HS-27A (cell line): ENCODE measurements at places on chromosomes 12 and 14.

DNA sequence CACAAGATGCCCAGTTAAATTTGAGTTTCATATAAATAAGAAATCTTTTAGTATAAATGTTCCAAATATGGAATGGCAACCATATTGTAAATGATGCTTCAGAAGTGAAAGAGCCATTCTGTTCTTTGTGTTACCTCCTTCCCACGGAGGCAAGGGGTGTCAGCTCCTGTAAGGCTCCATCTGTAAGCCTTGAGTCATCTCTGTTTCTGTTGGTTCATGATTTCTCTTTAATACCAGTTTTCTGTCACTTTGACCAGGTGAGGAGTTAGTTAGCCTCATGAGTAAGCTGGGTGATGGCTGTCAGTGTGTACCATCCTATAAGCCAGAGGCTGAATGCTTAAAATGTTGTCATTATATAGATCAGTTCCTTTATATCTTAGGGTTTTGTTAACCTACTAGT lies 61.9 kb downstream of the TMEM30B start:
- no peak for DNase-seq

- DNase-seq: no peak
Measured at GRCh38 chr14:88998027-88998426, 173.6 kb downstream of the TTC8 start.

DNA sequence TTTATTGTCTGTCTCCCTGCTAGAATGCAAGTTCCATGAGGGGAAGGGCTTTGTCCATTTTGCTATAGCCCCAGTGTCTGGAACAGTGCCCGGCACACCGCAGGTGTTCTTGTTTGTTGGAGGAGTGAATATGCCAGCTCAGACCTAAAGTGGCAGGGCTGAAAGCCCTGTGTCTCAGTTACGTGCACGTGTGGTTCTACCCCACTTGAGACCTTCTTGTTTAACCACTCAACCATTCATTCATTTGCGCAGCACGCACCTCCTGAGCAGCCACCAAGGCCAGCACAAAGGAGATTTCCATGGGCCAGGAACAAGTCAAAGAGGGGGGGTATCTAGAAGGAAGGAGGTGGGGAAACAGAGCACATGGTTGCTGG lies 338.0 kb upstream of the FKBP4 start:
- no peak for DNase-seq

GRCh38 chr12:31001581-31002360 lies 71.9 kb upstream of the DDX11 start:
- DNase-seq: no peak

GRCh38 chr12:130831876-130832405 lies 7.1 kb downstream of the STX2 start:
- DNase-seq: no peak
